ENCODE measurements at places on chromosomes 2 and 18. TPM values are rescaled to one million over a fixed set of nuclear protein-coding genes. Genes with fewer than 3 reads are reported as not detected.

Gene VRK2
- polyA plus RNA-seq, result 18.0 TPM

Gene ITM2C
- 240 TPM for polyA plus RNA-seq

Gene CCDC68
- polyA plus RNA-seq, result 2.0 TPM

Gene CNGA3
- polyA plus RNA-seq, result not detected

Gene SPC25
- 61.9 TPM for polyA plus RNA-seq

Gene ERFE
- polyA plus RNA-seq, result 1.0 TPM

Gene FAM237A
- polyA plus RNA-seq, result not detected

Gene RBKS
- 1.3 TPM for polyA plus RNA-seq

Gene MBD1
- polyA plus RNA-seq, result 17.0 TPM

Gene MAL
- not detected for polyA plus RNA-seq

Gene POTEE
- polyA plus RNA-seq, result 0.79 TPM

Gene GCA
- 62.7 TPM for polyA plus RNA-seq

Gene MYO1B
- 26.4 TPM for polyA plus RNA-seq

Gene M1AP
- 2.8 TPM for polyA plus RNA-seq

Gene TMBIM1
- 9.5 TPM for polyA plus RNA-seq

Gene ACTG2
- 6.3 TPM for polyA plus RNA-seq

Gene STK11IP
- 14.2 TPM for polyA plus RNA-seq

Gene GPR45
- polyA plus RNA-seq, result not detected

Gene TMEM131
- 9.9 TPM for polyA plus RNA-seq

Gene CERKL
- polyA plus RNA-seq, result 0.35 TPM

Gene REG3G
- not detected for polyA plus RNA-seq

Gene CCDC148
- polyA plus RNA-seq, result 1.3 TPM

Gene CXCR2
- polyA plus RNA-seq, result 0.71 TPM

Gene TCF23
- polyA plus RNA-seq, result not detected

Gene DPYSL5
- polyA plus RNA-seq, result 2.6 TPM

Gene DNAJB2
- 6.4 TPM for polyA plus RNA-seq

Gene TTC32
- polyA plus RNA-seq, result 22.8 TPM

Gene FOSL2
- 0.61 TPM for polyA plus RNA-seq

Gene SIX3
- polyA plus RNA-seq, result 0.21 TPM
